ENCODE measurements at places on chromosomes 13 and 19. TPM values are rescaled to one million over a fixed set of nuclear protein-coding genes. Genes with fewer than 3 reads are reported as not detected.
A peak's percentile ranks its signal among the peaks of the same experiment; 100 is the strongest.

The PSG6 gene
- not detected for total RNA-seq

The KLHL1 gene
- not detected for total RNA-seq

The NLRP5 gene
- 4.9 TPM for total RNA-seq

The PGLYRP1 gene
- not detected for total RNA-seq

GRCh38 chr19:39104186-39104596 lies 20.0 kb downstream of the ACP7 start:
- no peak for DNase-seq

DNA sequence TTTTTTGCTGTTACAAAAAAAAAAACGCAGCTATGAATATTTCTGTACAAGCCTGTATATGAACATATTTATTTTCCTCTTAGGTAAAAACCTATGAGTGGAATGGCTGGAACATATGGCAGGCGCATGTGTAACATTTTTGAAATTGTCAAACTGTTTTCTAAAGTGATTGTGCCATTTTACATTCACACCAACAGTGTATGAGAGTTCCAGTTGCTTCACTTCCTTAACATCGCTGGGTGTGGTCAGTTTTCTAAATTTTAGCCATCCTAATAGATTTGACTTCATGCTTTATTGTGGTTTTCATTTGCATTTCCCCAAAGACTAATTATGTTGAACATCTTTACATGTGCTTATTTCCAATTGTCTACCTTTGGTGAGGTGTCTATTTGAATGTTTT lies 306.8 kb downstream of the KCNRG start:
- DNase-seq, result no peak

DNA sequence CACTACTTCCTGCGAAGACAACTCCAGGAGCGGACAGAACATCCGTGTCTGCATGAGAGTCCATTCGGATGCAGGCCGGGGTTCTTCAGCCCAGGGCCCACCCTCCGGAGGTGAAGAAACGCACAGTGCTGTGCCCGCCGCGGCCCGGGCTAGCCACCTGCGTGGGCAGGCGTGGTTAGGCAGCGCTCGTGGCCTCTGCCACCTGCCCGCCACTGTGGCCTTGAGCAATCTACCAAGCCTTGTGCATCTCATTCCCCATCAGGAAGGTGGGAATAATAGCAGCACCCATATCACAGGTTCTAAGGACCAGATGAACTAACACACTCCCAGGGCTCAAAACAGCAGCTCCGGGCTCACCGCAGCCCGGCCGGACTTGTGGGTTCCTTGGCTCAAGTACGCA lies 26.7 kb upstream of the PABPC3 start:
- no peak for DNase-seq

GRCh38 chr13:40878321-40878720 lies 88.9 kb downstream of the SLC25A15 start:
- no peak for DNase-seq

GRCh38 chr13:41680900-41681299 lies 223.6 kb downstream of the RGCC start:
- no peak for DNase-seq

- DNase-seq, result peak; percentile 90
Measured at GRCh38 chr19:11887611-11888531, at the start of gene ZNF69. ZNF69 (plus strand) TSS chr19:11887782; CDS start chr19:11887924, 142 bp downstream.

DNA sequence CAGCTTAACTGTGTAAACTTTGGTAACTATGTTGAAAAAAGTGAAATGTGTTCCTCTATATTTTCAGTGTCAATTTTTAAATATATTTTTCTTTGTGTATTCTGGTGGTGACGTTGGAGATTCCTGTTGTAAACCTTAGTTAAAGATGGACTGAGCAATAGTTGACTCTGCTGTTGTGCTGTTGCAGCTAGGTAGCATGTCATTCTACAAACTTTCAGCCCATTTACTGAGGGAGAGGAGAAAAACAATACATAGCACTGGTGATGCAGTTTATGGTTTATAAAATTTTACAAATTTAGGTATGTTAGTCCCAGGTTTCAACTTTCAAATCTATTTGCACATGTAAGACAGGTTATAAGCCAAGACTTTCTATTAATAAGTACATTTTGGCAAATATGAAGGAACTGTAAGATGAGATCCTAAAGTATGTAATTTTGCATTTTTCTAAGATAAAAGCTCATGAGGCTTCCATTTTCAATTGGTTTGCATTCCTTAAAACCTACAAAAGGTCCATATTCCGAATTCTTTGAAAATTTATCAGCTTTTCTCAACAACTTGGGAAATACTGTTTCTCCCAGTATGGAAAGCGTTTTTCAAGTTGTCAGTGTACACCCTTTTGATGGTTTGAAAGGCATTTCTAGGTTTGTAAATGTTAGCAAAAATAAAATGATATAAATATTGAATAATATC lies 1.5 kb downstream of the NDFIP2 start:
- DNase-seq, result no peak

DNA sequence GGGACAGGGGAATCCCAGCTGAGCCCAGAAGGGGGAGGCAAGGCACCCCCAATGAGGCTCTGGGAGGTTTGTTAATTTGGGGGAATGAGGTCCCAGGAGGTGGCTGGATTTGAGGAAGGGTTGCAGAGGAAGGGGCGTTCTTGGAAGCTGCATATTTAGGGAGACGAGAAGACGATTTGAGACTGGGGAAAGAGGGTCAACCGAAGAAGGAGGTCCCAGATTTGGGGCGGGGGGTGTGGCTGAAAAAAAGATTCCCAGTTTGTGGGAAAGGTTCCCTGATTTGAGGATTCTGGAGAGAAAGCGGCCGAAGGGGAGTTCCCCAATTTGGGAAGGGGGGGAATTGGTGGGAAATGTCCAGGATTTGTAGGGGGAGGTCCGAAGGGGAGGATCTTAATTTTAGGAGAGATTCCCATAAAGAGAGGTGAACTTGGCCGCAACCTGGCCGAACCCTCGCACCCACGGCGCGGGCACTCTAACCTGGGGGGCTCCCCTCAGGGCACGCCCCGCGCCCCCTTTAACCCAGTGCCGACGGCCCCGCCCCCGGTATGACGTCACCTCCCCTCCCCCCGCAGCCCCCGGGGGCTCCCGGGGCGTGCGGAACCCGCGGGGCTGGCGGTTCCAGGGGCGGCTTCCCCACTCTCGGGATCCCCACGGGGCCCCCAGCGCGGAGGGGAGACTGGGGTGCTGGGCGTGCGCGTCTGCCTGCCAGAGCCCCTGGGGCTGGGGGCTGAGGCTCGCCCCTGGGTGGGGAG lies 1.2 kb downstream of the PTPRS start:
- no peak for DNase-seq

- DNase-seq, result no peak
Measured at GRCh38 chr19:17078036-17078919, 2.7 kb downstream of the MYO9B start.

DNA sequence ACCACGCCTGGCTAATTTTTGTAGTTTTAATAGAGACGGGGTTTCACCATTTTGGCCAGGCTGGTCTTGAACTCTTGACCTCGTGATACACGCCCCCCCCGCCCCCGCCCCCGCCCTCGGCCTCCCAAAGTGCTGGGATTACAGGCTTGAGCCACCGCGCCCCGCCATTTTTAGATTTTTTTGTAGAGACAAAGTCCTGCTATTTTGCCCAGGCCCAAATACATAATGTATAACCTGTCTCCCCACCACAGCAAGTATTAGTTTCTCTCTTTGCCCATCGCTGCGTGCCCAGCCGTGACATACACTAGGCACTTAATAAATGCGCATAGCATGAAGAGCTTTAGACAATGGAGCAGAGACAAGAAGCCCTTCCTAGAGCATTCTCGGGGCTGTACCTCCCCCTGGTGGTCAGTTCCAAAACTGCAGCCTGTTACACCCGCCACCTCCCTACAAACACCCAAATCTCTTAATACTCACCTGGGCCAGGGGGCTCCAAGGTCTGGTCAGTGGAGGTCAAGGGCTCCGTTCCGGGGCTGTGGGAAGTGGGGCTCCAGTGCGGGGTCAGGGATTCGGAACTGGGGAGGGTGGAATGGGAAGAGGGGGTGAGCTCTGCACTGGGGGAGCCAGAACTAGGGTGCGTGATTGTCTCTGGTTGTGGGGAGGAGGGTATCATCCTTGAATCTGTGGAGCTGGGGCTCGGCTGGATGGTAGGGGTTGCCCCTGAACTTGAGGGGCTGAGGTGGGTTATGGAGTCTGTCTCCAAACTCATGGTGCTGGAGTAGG lies 22.5 kb downstream of the IQCN start:
- DNase-seq, result peak; percentile 74

DNA sequence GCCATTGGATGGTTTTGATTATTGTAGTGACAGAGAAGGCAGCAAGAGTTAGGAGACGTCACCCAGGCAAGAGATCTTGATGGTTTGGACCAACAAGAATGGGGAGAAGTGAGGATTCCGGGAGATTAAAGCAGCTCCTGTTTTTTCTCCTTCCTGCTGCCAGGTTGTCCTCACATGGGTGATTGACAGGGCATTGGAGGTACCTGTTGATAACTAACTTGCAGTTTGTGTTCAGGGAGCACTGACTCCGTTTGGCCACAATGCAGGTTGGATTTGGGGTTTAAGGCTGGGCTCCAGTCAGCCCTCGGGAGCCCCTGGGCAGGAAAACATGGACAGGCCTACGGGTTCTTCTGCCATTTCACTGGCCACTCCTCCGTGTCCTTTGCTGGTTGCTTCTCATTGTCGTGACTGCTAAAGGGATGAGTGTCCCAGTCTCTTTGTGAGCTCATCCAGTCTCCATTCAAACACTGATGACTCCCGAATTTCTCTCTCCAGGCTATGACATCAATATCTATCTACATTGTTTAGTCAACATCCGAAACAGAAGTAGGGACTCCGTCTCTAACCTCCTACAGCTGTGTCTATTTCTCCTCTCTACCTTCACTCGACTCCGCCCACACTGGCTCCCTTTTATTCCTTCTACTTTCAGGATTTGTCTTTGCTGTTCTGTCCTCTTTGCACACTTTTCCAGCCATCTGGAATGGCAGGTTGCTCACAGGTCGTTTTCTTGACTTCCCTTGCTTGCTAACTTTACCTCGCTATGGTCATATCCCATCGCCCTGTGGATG lies 1.3 kb upstream of the PTOV1 start:
- DNase-seq, result no peak

DNA sequence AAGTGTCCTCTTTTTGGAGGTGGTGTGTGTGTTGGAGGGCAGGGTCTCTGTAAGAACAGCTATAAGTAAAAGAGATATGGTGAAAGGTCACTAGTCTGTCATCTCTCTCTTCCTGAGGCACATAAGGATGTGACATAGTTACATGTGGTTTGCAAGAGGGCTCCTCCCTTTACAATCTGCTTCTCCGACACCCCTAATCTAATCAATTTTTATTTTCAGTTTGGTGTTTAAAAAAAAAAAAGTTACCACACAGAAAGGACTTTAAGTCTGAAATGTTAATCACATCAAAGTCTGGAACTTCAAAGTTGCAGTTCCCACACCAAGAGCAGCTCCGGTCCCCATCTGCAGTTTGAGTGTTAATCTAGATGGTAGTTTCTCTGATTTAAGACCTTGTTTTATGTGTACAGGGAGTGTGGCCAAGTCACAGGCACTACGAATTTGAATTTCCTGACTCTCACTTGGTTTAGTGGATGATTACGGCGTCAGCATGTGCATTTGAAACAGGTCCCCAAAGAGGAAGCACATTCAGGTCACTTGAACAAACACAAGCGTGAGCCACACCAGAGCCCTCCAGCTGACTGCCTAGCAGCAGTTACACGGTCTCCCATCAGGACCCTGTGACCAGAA lies 53.1 kb downstream of the FOXO1 start:
- no peak for DNase-seq

DNA sequence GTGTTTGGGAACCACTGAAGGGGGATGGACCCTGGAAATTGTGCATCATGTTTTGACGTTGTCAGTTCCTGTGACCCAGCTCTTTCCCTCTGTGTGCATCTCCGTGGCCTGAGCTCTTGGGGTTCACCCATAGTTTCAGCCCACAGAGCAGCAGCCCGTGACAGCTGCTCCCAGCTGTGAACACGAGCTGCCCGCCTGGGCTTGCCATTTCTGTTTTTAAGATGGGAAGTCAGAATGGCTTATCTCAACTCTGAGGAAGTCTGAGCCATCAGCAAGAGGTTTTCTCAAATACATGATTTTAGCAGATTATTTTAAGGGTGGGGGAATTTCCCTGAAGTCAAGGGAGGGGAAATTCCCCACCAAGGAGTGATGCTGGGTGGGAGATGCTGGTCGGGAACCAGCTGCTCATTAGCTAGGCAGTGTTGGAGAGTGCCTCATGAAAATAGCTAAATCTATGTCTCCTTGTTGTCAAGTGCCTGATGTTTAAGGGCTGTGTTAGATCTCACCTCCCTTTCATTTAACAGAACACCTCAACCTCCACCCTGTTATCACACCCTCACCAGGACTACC lies 34.8 kb upstream of the C1QTNF9 start:
- no peak for DNase-seq

DNA sequence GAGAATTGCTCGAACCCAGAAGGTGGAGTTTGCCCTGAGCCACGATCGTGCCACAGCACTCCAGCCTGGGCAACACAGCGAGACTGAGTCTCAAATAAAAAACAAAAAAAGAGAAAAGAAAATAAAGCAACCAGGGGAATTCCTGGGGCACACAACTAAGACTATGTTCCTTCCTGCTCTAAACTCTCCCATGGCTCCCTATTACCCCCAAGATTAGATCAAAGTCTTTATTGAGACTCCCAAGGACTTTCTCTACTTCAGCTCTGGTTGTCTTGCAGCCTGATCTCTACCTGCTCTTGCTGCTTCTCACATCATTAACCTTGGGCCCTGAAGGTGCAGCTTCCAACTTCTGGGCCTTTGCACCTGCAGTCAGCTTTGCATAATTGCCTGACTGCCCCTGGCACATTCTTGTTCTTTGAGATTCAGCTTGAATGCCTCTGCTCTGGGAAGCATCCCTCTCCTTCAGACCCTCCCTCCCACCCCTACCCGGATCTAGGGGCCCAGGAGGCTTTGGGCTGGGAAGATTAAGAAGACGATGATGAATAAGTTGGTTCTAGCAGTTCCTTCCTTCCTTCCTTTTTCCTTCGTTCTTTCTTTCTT lies 16.8 kb upstream of the CERS4 start:
- no peak for DNase-seq

- DNase-seq, result peak; percentile 40
Measured at GRCh38 chr19:18896421-18896841, 473 bp upstream of the CERS1 start.

DNA sequence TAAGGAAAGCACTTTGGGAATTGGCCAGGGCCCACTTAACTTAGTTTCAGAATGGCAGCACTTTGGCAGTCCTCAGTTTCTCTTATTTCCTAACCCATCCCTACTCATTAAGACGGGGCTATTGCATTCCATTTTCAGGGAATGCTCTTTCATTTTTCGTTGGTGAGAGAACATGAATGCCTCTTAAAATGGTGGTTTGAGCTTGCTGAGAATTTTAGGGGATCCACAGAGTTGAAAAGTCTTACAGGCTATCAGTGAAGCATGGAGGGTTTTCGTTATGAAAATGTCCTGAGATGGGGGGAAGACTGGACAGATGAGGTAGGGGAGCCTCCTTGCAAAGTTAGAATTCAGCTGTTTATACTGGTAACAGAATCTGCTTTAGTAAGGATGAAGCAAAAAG lies 71.4 kb downstream of the LRCH1 start:
- DNase-seq, result no peak

- no peak for DNase-seq
Measured at GRCh38 chr19:33052352-33052972, 12.2 kb downstream of the RHPN2 start.

GRCh38 chr13:40230833-40231266 lies 435.6 kb downstream of the FOXO1 start:
- DNase-seq, result peak; percentile 35
